RPMI7951 (cell line): ENCODE measurements at places on chromosomes 1 and 21. TPM values are rescaled to one million over a fixed set of nuclear protein-coding genes. Genes with fewer than 3 reads are reported as not detected.

DNA sequence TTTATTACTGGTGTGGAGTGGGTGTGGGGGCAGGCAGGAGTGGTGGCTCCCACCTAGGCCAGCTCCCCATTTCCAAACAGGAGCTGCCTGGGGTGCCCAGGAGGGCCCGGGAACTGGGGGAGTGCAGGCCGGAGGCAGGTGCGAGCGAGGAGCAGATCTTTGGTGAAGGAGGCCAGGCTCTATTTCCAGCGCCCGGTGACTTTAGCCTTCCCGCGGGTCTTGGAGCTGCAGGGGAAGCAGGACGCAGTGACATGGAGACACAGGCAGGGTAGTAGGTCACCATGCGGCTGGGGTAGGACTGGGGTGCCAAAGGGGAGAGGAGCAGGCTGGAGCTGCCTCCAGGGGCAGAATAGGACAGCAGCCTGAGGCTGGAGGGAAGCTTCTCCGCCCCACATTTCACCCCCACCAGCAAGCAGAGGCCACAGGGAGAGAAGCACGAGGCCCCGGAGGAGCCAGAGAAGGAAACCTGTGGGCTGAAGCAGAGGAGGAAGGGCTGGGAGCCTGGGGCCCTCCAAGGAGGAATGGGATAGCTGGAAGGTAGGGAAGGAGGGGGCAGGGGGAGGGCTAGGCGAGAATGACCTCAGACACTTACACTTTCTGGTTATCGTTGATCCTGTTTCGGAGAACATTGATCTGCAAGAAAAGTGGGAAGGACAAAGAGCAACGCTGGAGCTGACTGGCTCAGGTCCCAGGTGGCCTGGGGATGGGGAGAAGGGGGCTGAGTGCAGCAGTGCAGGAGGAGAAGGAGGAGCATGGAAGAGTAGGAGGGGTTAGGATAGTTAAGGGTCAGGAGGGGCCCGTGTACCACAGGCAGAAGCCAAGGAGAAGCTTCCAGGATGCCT, 18.2 kb downstream of the TNNT2 start:
- DNase-seq = no peak

GRCh38 chr21:37270576-37271365, 3.6 kb upstream of the VPS26C start:
- no peak for DNase-seq

Gene LCE6A
- not detected in 2 replicates for total RNA-seq

Gene ERG
- total RNA-seq = not detected in 2 replicates

GRCh38 chr21:31735511-31735992, 3.6 kb upstream of the SCAF4 start:
- no peak for DNase-seq

- no peak for DNase-seq
Measured at GRCh38 chr1:113875714-113876113, 4.2 kb upstream of the PTPN22 start.

Gene OR2L5
- total RNA-seq = not detected in 2 replicates

DNA sequence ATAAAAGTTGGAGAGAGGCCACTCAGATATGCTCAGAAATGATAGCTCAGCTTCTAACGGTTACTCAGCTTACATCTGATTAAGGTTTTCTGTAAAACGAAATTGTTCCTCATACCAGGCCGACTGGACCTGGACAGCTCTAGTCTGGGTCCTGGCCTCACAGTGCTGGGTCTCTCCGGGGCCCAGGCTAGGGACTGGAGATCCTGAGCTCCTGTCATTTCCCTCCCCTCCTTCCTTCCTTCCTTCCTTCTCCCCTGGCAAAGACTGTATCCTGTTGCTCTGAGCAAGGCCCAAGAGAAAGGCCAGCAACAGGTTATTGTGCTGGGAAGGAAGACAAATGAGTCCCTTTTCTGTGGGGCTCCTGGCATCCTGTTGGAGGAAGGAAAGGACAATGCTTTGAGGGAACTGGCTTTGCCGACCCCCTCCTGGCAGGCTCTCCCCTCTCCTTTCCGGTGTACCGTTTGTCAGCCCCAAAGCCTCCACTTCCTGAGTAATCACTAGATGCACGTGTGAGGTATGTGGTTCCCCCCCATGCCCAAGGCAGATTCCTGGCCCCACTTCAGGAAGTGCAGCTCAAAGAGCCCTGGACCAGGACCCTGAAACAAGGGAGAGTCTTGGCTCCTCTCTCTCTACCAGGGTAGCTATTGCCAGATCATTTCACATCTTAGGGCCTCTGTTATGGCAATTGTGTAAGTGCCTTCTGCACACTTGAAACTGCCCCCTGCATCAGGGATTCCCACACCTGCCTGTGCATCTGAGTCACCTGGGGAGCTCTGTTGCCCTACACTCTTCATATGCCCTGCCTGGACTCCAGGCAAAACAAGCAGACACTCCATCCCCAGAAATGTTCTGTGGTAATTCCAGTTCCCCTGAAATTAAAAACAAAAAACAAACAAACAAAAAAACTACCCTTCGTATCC, 212.7 kb upstream of the FGGY start:
- peak; percentile 82 for DNase-seq

Gene HPDL
- 2.3 TPM in 2 replicates for total RNA-seq

DNA sequence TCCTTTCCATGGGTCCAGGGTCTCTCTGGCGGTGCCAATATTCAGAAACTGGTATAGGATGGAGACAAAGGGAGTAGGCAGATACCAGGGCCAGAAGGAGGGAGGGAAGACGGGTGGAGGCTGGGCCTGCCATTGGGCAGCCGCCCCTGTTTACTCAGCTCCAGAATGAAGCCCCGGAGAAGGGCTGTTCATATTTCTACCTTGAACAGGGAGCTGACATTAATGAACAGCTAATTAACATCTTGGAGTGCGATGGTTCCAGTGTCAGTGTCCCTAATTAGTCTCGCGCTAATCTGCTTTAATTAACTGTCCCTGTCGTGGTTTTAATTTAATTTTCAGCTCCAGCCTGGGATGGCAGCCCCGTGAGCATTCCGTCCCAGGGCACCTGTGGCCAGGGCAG, 113.8 kb downstream of the EPHB2 start:
- DNase-seq = no peak

GRCh38 chr1:31199236-31199790, 40.4 kb downstream of the NKAIN1 start:
- DNase-seq = no peak

- no peak for DNase-seq
Measured at GRCh38 chr1:23424293-23425192, at the start of gene TCEA3. Gene TCEA3, minus strand, starts transcription at chr1:23424748. Its CDS starts 115 bp downstream, at chr1:23424633.

DNA sequence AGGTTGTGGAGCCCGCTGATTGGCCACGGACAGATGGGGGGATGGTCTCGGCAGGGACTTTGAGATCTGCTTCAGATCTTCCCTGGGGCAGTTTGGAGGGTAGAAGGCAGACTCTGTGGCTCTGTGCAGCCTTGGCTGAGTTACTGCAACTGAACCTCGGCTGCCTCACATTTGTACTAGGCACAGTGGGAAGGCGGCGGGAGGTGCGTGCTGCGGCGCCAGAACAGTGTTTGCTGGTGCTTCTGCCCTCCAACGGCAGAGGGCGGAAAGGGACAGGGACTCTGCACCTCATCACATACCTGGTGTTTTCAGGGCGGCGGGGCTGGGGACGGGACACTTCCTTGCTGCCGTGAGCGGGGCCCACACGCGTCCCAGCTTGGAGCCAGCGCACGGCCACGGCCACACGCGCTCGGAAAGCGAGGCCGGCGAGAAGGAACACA, 26.2 kb downstream of the SLC66A1 start:
- no peak for DNase-seq

- no peak for DNase-seq
Measured at GRCh38 chr1:91781901-91782622, 103.9 kb downstream of the TGFBR3 start.

GRCh38 chr1:110631836-110632620, 25.9 kb upstream of the KCNA2 start:
- no peak for DNase-seq

Gene OR10J1
- not detected in 2 replicates for total RNA-seq

DNA sequence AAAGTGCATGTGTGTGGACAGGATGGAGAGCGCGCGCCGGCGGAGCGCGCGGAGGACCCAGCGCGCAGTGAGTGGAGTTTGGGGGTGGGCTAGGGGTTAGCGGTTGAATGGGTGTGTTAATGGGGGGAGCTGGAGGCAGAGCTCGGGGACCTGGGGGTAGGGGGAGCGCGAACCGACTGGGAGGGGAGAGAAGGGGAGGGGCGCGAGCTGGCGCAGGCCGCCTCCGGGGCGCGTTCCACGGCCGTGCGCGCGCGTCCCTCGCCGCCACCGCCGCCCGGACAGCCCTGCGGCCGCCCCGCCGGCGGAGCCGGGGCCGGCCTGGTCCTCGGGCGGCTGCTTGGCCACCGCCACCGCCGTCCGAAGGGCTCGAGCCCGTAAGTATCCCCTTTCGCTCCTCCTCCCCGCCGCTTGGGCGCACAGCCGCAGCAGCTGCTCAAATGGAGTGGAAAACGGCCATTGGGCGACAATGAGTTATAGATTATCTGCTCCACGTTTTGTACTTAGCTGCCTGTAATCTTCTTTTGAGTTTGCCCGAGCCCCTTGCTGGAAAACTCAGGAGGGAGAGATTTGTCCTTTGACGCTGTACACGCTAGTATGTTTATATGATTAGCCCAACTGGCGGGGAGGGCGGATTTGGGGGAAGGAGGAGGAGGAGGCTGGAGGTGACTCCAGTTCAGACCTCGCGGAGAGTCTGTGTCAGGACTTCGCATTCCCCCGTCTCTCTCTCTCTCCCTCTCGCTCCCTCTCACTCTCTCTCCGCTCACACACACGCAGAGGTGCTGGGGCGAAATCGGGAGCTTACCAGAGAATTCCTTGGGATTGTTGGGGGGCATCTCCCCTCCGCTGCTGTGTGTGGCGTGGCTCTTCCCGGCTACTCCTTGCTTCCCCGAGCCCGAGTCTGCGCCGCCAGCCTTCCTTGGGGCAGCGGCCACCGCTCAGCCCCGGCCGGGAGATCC, at the start of gene ADGRL2:
TSS of gene ADGRL2 (plus strand) at position 240 of the 956 bp plus-strand sequence. CDS start 36,051 bp downstream, outside the sequence.
- DNase-seq = peak; percentile 16

DNA sequence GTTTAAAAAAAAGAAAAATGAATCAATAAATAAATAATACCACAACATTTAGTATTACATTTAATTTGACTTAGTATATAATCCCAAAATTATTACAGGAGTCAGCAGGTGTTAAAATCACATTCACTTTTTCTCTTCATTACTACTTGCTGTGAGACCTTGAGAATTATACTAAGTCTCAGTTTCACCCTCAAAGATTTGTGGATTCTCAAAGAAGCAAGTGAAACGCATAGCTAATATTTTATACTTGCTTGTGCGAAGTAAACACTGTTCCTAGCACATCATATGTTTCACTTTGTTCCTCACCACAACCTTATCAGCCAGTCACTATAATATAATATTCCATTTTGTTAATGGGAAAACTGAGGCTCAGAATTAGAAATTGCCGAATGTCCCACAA, 4.0 kb downstream of the CLCA1 start:
- no peak for DNase-seq

Gene OR2L8
- not detected in 2 replicates for total RNA-seq

Gene SLC6A17
- total RNA-seq = 1.2 and 1.8 TPM in 2 replicates

- DNase-seq = no peak
Measured at GRCh38 chr1:47684964-47685762, 247.3 kb downstream of the FOXD2 start.

DNA sequence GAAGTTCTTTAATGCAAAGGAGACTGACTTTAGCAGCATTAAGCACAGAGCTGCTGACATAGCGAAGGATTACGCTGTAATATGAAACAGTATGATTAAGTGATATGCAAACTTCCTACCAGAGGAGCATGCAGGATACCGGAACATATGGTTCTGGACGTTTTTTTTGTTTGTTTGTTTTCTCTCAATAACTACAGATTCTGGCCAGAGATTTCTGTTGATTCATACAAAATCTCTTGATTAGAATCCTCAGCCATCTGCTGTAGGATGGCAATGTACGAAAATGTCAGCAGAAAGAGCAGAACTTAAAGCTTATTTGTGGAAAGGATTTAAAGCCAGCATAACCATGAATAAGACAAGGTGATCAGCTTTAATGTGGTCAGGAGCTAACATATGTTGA, 970.7 kb downstream of the KCNT2 start:
- DNase-seq = no peak
